K562 (cell line): ENCODE measurements at places on chromosomes 4 and X.

GRCh38 chrX:139692506-139692849 lies 15.5 kb downstream of the MCF2 start:
- no peak for DNase-seq

GRCh38 chrX:124194199-124194598 lies 138.3 kb upstream of the TEX13D start:
- no peak for DNase-seq

GRCh38 chr4:38803833-38804653 lies 548 bp downstream of the TLR1 start:
- no peak for DNase-seq

DNA sequence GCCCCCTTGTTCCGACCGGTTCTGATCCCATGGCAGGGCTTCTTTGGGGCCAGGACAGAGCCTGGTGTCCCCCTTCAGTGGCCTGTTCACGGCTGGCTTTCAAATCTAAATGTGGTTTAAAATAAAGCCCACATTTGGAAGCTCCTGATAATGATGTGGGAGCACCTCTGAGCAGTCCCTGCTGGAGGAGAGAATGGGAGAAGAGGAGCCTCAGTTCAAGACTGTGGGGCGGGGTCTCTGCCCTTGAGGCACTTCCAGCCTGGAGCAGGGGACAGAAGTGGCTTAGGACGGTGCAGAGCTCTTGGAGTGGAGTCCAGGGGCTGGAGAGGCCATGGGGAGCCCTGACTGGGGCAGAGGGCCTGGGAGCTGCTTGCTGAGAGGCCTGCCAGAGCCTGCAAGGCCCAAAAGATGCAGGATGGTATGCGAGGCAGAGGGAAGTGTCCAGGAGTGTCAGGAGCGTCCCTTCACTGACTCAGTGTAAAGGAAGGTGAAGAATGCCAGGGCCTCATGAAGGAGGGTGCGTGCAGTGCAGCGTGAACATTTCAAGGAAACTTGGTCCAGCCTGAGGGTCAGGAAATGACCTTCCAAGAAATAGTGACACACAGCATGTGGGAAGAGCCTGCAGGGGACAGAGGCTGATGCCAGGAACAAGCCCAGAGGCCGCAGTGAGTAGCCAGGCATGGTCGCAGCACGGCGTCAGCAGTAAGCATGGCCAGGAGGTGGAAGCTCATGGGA lies 21.1 kb upstream of the TADA2B start:
- no peak for DNase-seq

GRCh38 chr4:54779036-54779435 lies 121.3 kb downstream of the KIT start:
- no peak for DNase-seq

- no peak for DNase-seq
Measured at GRCh38 chrX:137195991-137196390, 162.2 kb upstream of the GPR101 start.

DNA sequence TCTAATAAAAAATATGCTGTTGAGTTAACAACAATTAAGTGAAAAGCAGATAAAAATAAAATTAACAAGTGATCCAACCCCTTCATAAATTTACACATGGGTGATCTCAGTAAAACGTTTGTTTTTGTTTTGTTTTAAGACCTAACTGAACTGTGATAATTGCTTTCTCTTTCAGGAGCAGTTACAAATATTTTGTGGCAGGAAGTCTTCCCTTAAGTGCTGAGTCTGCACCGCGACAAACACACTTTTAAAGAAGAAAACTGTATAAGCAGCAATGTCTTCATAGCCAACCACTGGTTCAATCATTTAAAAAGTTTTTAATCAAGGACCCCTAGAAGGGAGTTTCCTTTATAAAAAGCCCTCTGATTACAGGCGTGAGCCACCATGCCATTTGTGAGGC lies 53.7 kb upstream of the NFKB1 start:
- no peak for DNase-seq

DNA sequence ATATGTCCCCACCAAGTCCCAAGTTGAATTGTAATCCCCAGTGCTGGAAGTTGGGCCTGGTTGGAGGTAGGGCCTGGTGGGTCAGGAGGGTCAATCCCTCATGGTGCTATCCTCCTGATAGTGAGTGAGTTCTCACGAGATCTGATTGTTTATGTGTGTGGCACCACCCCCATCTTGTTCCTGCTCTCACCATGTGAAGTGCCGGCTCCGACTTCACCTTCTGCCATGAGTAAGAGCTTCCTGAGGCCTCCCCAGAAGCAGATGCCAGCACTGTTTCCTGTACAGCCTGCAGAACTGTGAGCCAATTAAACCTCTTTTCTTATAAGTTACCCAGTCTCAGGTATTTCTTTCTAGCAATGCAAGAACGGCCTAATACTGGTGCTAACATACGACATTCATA lies 22.7 kb upstream of the TMEM33 start:
- no peak for DNase-seq

- no peak for DNase-seq
Measured at GRCh38 chrX:13159886-13160285, 115.5 kb upstream of the FAM9C start.

DNA sequence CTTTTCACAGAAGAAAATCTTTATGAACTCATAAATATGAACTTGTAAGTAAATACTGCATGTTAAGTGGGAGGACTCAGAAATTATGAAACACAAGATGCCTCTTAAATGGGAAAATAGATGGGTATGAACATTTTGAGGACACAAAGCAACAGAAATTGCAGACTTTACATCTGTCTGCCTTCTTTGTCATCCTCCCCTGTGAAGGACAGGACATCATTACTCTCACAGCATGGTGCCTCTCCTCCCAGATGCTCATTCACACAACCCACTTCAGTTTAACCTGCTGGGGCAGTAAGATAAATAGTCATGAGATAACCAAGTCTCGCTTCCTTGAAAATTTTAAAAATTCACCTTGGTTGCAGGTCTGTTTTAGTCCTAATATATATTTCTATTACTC lies 144.5 kb downstream of the APBB2 start:
- no peak for DNase-seq

GRCh38 chr4:73152893-73153292 lies 83.4 kb upstream of the COX18 start:
- DNase-seq, result no peak

DNA sequence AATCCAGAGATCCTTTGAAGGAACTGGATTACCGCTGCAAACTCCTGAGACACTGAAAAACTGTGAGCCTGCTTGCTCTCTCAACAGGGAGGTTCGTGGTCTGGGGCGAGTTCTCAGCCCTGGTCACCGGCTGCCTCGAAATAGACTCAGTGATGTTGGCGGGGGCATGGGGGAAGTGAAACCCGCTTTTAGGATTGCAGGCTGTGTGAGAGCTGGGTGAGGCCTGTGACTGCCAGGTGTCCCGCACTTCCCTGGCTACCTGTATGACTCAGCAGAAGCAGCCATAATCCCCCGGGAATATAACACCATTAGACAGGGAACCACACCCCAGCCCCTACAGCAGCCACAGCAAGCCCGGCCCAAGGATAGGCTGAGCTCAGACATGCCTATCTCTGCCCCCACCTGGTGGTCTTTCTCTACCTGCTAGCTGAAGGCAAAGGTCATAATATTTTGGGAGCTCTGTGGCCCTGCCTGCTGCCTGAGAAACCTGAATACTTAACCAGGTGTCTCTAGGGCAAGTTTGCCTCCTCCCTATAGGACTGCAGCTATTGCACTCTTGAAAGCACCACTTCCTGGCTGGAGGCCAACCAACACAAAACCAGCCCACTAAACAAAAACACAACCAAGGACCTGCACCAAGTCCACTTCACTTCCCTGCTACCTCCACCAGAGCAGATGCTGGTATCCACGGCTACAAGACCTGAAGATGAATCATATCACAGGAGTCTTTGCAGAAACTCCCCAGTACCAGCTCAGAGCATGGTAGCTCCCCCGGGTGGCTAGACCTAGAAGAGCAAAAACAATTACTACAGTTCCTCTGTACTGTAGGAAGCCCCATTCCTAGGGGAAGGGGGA lies 202.0 kb downstream of the RRAGB start:
- no peak for DNase-seq

- peak; percentile 57 for DNase-seq
Measured at GRCh38 chrX:40148385-40149285, 50.9 kb upstream of the BCOR start.

GRCh38 chr4:141131723-141132071 lies 1.6 kb downstream of the RNF150 start:
- DNase-seq, result no peak

- DNase-seq, result no peak
Measured at GRCh38 chr4:164876700-164877324, at the start of gene APELA. APELA (plus strand) TSS chr4:164877178; CDS start chr4:164877332, 154 bp downstream.

DNA sequence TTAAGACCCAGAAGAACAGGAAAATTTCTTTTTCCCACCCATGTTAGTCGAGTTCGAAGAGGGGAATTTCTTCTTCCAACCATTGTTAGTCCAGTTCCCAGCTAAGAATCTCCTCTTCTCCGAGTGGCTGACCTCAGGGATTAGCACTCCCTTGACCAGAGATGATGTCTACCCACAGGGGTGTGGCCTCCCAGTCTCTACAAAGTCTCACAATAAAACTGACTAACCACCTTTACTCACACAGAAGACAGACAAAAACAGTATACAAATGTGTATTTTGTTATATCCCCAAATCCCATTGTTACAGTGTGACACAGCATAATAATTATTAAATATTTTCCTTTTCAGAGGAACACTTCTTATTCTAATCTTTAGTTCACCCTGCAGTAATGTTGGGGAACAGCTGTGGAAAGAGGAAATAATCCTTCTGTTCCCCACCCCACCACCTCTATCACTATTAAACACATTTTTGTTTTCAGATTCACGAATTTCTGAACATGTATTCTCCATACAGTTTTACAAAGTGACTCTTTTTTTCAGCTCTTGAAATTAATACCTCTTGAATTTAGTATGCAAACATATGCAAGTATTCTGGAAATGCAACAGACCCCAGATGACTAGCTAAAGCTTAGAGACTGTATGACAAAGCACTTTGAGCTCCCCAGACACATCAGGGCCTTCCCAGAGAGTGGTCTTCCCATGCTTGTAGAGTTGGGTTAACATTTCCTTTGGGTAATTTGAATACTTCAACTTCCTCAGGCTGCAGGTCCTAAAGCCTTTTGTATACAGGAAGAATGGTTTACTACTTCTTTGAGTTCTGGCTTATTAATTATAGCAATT lies 62.5 kb upstream of the NFKB1 start:
- DNase-seq, result peak; percentile 34

- DNase-seq, result no peak
Measured at GRCh38 chr4:100555611-100556337, 38.0 kb upstream of the EMCN start.

GRCh38 chr4:111812114-111812513 lies 333.1 kb upstream of the FAM241A start:
- no peak for DNase-seq

- DNase-seq, result peak; percentile 88
Measured at GRCh38 chr4:825971-826330, at the start of gene CPLX1. CPLX1 (minus strand) TSS chr4:826129; CDS start chr4:824522, 1,607 bp downstream.

DNA sequence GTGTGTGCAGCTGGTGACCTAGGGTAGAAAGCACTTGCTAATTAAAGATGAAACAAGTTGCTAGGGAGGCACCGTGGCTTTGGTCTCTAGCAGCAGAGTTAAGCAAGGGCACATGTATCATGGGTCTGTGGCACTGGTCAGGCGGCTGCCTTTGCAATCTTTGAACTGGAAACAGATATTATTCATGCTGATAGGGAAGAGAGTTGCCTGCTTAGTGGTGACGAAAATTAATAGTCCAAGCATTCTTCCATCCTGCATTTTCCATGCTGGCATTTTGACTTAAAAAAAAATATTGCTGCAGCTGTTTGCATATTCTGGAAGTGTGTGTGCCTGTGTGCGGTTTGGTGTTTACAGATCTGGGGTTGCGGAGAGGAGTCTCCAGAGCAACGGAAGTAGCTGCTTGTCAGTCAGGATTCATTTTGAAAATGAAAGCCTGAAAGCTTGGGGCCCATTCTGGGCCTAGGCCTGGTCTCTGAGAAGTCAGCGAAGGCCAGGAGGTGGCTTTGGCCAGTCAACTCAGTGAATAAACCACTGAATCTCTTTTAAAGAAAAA lies 2.3 kb upstream of the SOWAHD start:
- DNase-seq, result no peak

DNA sequence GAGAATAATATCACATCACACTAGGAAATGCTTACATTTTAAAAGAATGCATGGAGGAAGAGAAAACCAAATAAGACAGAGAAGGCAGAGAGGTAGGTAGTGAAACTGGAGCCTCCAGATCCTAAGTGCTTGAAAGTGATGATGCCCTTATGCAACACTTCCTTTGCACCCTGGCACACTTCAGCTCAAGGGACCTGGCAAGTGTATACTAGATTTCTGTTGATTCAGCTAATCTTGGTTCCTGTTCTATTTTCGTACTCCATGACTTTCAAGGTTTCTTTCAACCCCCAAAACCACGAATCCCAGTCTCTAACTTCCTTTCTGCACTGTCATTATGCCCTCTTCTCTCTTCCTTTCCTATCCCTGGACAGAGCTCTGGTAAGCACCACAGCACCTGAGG lies 36.9 kb upstream of the SH3KBP1 start:
- DNase-seq, result no peak

DNA sequence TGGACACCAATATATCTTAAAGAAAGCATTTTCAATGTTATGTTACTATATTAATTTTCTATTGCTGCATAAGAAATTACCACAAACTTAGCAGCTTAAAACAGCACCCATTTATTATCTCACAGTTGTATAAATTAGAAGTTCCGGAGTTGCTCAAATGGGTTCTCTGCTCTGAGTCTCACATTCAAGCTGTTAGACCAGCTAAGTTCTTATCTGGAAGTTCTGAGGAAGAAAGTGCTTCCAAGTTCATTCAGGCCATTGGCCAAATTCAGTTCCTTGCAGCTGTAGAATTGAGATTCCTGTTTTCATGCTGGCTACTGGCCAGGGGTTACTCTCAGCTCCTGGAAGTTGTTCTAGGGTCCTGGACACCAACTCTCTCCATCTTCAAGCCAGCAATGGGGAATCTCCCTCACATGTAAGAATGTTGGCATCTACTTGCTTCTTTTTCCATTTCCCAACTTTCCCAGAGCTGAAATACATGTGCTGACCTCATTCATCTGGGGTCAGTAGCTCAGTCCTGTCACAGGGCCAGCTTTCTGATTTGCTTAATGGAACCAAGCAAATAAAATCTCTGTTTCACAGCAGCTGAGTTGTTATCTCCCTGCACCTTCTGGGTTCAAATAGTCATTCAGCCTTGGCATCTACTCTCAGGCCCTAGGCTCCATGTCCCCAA lies 99.6 kb upstream of the INTU start:
- no peak for DNase-seq

GRCh38 chrX:130604882-130605281 lies 203.1 kb downstream of the RBMX2 start:
- no peak for DNase-seq

DNA sequence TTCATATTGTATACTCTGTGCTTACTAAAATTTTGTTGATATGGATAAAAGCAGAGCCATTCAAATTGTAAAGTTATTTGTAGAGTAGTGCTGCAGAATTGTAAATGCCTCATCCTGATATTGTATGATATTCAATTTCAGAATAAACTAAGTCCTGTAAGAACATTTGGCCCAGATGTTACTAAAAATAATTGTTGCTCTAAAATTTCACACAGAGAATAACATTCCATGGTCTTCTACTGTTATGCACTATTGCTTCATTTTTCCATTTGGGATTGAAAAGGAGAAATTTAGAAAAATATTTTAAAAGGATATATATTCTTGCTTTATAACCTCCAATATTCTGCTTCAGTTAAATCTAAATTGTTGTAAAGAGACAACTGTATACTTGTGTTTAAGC lies 195.6 kb downstream of the LARP7 start:
- no peak for DNase-seq

GRCh38 chrX:45164995-45165394 lies 35.7 kb downstream of the DIPK2B start:
- peak; percentile 23 for DNase-seq

- DNase-seq, result no peak
Measured at GRCh38 chr4:122010610-122011009, 58.8 kb upstream of the TRPC3 start.
